ENCODE measurements at places on chromosomes 6 and 20.

GRCh38 chr6:67694127-67694526, 941.0 kb upstream of the ADGRB3 start:
- DNase-seq, result no peak

DNA sequence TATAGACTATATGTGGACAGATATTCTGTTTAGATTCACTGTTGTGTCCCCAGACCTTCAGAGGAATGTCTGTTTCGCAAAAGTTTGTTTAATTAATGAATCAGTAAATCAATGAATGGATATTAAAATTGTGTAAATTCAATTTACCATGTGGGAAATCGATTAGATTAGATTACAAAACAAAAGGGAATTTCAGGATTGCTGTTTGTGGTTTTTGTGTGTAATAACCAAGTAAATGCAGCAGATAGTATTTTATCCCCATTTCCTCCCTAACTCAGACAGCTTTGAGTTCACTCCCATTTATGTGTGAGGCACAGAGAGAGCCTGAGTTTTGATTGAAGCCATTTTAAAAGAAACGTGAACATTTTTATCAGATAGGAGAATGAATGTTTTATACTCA, 214.8 kb downstream of the ADGB start:
- DNase-seq, result no peak

DNA sequence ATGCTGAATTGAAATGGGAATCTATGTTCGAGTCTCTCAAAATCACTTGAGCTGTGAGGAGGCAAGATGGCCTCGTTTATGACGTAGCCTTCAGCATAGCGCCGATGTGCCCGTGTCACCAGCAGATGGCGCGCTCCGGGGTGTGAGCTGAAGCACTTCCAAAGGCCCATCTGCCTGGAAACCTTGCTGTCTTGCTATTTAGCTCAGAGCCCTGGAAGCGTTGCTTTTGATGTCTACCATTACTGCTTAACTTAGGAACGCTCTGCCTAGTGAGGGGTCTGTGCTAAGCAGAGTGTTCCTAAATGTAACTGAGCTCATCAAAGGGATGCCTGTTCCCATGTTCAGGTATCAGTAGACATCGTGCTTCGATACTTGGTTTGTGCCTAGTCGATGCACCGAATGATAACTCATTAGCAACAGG, 67.7 kb downstream of the SYCP2L start:
- DNase-seq, result peak; percentile 76

DNA sequence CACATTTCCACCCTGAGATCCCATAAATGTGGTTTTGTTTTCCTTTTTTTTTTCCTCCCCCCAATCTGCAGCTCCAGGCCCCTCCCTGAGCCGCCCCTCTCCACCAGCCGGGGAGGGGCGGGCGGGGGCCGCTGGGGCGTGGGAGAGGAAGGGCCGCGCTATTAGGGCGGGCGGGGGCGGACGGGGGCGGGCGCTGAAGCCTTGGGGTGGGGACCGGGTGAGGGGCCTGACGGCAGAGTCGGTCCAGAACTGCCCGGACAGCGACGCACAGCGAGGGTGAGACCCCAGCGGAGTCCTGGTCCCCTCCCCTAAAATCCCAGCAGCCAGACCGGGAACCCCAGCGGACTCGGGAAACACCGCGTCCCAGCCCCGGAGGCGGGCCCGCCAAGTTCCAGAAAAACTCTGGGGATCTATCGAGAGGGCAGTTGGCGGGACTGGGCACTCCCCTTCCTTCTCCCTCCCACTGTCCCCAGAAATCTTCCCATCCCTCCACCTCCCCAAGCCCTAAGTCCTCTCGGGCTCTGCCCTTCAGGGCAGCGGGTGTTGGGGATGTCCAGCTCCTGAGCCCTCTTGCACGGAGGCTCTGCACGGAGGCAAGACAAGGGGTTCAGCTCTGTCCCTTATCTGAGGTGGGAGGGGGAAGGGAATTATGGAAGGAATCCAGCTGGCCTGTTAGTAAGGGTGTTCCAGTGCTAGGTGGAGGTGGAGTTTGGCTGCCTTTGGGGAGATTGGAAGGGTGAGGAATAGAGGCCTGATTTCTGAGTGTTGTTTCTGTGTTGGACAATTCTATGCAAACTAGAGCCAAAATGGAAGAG, at the start of gene PRICKLE4:
TSS of gene PRICKLE4 (plus strand) at position 232 of the 815 bp plus-strand sequence. CDS start 2,692 bp downstream, outside the sequence.
- DNase-seq, result peak; percentile 46

DNA sequence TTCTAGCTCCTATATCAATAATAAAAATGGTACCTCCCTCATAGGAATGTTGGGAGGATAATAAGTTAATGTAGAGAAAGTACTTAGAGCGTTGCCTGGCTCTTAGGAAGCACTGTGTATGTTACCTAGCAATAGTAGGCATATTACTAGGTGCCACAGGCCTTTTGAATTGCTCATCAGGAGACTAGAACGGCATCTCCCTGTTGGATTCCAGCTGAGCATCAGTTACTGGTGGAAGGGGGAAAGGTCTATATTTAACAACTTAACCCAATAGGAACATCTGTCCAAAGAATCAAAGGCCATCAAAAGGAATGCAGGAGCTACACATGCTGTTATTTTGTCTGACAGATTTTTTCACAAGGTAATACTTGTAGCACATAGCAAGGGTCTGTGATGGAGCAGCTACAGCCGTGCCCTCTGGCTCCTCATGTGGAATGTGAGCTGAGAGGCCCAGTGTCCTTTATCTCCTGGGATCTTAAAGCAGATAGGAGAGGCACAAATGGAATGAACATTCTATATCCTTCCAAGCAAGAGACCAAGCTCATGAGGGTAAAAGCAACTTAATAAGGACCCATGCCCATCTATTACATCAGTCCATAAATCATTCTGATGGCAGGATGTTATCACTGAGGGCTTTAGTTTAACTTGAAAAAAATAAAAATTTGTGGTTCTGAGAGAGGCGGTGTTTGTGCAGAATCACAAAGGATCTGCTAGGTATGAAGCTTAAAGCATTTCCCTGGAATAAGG, 184.9 kb upstream of the LAMP5 start:
- DNase-seq, result peak; percentile 15

GRCh38 chr20:61804752-61805295, 260.9 kb downstream of the TAF4 start:
- DNase-seq, result no peak

DNA sequence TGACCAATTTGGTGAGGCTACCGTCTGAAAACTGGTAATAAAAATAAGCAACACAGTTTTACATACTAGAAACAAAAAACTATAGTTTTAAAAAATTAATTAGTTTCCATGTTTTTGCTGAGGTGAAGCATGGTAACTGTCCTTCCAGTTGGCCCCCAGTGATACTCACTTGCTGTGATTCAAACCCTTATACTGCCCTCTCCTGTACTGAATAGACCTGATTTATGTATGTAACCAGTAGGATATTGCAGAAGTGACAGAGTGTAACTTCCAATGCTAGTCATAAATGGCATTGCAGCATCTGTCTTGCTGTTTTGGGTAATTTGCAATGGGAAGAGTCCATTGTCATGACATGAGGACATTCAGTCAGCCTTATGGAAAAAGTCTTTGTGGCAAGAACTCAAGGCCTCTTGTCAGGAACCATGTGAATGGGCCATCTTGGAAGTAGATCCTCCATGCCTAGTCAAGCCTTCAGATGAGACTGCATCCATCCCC, 8.9 kb upstream of the CHD6 start:
- no peak for DNase-seq

GRCh38 chr20:46408281-46408731, 1.9 kb upstream of the ELMO2 start:
- DNase-seq, result no peak

DNA sequence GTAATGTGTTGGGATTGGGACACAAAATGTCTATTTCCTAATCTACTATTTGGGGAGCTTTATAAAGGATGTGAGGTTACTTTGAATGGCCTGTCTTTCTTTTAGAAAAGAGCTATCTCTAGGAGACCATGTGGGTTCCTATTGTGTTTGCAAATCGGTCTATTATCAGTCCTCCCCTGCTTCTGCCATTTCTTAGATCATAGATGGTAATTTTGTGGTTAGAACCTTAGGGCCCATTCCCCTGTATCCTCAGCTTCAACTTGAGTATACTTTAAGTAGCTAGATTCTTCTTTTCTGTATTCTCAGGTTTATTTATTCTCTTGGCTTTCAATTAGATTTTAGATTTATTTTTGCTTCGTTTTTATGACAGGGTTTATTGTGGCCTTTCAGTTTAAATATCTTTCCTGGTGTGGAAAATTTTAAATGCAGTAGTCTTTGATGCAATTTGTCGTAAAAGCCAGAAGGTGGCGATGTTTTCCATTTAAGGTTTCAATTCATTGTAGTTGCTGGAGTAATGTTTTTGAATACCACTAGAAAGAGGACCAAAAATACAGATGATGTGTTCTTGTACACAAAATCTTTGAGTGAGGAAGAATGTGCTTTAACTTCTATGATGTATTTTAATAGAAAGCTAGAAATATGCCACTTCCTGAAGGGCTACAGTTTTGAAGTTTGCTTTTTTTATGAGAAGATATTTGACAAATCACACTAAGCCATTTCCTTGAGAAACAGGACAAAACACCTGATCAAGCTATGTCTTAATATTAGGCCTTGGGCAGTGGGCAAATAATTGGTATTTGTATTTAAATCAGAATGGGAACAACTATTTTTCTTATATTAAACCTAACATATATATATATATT, 20.3 kb downstream of the TBPL1 start:
- peak; percentile 65 for DNase-seq

- no peak for DNase-seq
Measured at GRCh38 chr6:108585359-108585758, 24.6 kb downstream of the FOXO3 start.

DNA sequence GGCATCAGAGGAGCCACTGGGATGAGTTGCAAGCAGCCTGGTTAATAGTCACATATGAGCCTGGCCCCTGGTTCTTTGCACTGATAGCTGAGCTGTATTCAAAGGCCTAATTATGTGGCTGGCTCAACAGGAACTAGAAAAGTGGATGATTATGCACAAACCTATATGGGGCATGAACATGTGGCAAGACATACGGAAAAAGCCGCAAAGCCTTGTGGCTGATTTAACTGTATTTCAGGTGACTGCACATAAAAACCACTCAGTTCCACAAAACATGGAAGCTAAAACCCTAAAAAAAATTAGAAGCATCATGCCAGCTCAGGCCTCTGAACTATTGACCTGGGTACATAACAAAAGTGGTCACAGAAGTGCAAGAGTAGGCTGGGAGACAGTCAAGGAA, 13.0 kb upstream of the MUC22 start:
- DNase-seq, result no peak

DNA sequence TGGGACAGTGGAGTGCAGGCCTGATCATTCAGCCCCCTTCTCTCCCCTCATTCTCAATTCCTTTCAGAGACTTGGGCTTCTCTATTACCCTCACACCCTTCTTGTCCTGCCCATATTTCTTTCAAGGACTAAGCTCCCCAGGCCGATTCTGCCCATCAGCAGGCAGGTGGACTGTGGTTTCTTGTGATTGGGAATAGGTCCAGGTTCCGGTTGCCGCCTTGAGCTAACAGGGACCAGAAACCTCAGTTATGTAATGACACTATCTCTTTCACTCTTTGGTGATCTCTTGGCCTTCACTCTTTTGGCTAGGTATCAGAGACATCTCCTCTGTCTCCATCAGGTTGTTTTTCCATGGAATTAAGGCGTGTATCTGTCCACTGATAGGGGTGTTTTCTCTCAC, 6.5 kb downstream of the MUCL3 start:
- DNase-seq, result no peak

DNA sequence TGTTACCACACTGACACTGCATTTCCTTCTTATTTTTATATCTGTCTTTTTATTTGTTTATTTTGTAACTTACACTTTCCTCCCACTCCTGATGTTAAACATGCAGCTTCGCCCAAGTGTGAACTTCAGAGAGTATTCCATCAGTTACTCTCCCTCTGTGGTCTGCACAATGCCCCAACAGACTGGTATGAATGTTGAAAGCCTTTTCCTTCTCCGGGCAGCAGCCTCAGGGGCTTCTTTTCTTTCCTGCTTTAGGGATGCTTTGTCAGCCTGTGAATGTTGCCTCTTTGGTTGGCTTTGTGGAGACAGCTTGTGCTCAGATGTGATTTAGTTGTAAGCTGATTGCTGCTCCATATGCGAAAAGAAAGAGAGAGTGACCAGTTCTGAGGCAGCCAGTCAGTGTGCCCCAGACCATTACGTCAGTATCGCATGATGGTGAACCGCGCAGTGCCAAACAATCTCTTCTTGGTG, 44.0 kb downstream of the SMPDL3A start:
- DNase-seq, result peak; percentile 21

DNA sequence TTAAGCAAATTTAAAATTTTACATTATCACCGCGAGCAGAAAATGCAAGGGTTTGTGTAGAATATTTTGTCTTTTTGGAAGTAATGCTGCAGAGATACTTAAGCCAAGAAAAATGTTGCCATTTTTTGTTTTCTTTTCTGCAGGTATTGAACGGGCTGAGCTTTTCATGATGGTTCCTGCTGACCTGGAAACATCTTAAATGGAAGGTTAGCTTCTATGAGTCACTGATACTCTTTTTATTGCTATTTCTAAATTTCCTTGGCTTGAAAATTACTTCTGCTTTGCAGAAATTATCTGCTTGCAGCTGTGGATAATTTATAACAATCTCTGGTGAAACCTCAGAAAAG, 12.7 kb downstream of the SYTL3 start:
- DNase-seq, result no peak

GRCh38 chr6:73712535-73713173, 16.7 kb downstream of the CD109 start:
- DNase-seq, result no peak

DNA sequence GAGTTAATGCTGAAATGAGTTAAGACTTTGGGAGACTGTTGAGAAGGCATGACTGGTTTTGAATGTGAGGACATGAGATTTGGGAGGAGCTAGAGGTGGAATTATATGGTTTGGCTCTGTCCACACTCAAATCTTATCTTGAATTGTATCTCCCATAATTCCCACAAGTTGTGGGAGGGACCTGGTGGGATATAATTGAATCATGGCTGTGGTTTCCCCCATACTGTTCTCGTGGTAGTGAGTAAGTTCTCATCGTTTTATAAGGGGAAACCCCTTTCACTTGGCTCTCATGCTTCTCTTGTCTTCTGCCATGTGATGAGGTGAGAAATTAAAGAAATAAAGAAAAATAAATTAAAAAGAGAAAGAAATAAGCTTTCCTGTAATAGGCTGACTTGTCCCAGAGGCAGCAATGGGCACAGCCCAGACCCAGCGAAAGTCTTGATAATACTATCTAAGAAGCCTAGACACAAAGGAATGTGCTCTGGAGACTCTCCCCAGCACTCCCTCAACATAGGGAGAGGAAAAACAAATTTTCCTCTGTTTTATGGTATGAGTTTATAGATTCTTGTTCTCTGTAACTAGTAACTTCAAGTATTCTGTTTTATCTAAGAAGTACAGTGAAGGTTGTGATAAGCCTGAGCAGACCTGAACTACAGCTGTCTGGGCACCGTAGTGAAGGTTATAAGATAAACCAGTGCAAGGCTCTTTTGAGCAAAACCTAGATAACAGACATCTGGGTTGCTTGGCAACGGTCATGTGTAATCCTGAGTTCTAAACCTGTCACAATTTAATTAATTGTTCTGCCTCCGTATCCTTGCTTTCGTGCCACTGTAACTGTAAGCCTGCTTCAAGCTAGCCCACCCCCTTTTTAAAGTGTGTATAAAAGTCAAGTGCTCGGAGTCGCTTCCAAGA, 88.9 kb upstream of the ECI2 start:
- no peak for DNase-seq

DNA sequence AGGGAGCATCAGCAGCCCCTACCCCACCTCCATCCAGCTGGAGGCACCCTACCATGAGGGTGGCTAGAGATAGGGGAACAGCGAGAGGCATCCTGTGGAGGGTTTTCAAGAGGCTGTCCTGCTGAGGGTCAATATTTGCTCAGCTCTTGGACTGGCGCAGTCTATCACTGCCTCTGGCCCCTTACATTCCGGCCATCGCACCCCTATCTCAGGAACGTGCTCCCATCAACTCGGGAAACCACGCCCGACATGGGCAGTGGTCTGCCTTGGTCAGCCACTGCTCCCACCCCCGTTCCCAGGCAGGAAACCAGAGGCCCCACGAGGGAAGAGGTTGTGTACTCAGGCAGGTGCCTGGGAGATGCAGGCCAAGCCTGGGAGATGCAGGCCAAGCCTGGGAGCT, 57.9 kb downstream of the VEGFA start:
- peak; percentile 82 for DNase-seq

All from NCI-H146 (cell line).